Lung microvascular endothelial cell (primary cell): ENCODE measurements at places on chromosomes 3 and 15. TPM values are rescaled to one million over a fixed set of nuclear protein-coding genes. Genes with fewer than 3 reads are reported as not detected.

The BLM gene
- 1.6 and 3.3 TPM in 2 replicates for total RNA-seq

The DBR1 gene
- 10.5 and 14.5 TPM in 2 replicates for total RNA-seq

The CEMIP gene
- total RNA-seq: under 0.01 and 0.22 TPM in 2 replicates

The SOX2 gene
- total RNA-seq: under 0.01 TPM in 1 of 2 replicates, not detected in the other

The CLCN2 gene
- total RNA-seq: 1.5 and 1.8 TPM in 2 replicates

The HCN4 gene
- not detected in 2 replicates for total RNA-seq

The P2RY12 gene
- total RNA-seq: not detected in 2 replicates

The ACTRT3 gene
- total RNA-seq: 0.99 and 2.0 TPM in 2 replicates

The KBTBD13 gene
- not detected in 2 replicates for total RNA-seq

The FBN1 gene
- total RNA-seq: 69.0 and 97.0 TPM in 2 replicates

The SCG5 gene
- 0.20 and 0.44 TPM in 2 replicates for total RNA-seq

The PLSCR5 gene
- not detected in 2 replicates for total RNA-seq

The GNAT1 gene
- not detected in 2 replicates for total RNA-seq

The RAB43 gene
- 49.0 and 90.9 TPM in 2 replicates for total RNA-seq

The MYNN gene
- total RNA-seq: 15.0 and 20.0 TPM in 2 replicates

The GOLGA8J gene
- not detected in 2 replicates for total RNA-seq

The ZNF860 gene
- total RNA-seq: 0.40 and 1.1 TPM in 2 replicates

The LSMEM2 gene
- total RNA-seq: not detected in 2 replicates

The SYNPR gene
- not detected in 2 replicates for total RNA-seq

The DPPA2 gene
- total RNA-seq: not detected in 2 replicates

The LOXL1 gene
- total RNA-seq: 0.20 and 1.1 TPM in 2 replicates

The RFT1 gene
- 9.4 and 11.3 TPM in 2 replicates for total RNA-seq

The USP13 gene
- total RNA-seq: 14.8 and 37.5 TPM in 2 replicates

The PLAAT1 gene
- 0.20 and 0.44 TPM in 2 replicates for total RNA-seq

The GLDN gene
- total RNA-seq: not detected in 2 replicates

The AMOTL2 gene
- total RNA-seq: 45.8 and 98.2 TPM in 2 replicates

The ELL3 gene
- total RNA-seq: 1.5 and 1.8 TPM in 2 replicates

The IMPG2 gene
- total RNA-seq: 0.44 and 0.99 TPM in 2 replicates

The ADAMTSL3 gene
- total RNA-seq: 12.0 and 12.5 TPM in 2 replicates

The SLC35G2 gene
- 14.6 and 24.2 TPM in 2 replicates for total RNA-seq

The CPLX3 gene
- not detected in 2 replicates for total RNA-seq

The CCDC51 gene
- 8.9 and 10.1 TPM in 2 replicates for total RNA-seq

The CELSR3 gene
- 0.20 and 0.22 TPM in 2 replicates for total RNA-seq

The TTC23 gene
- 15.3 and 17.1 TPM in 2 replicates for total RNA-seq

The SUSD5 gene
- under 0.01 and 0.87 TPM in 2 replicates for total RNA-seq

The CDHR4 gene
- not detected in 2 replicates for total RNA-seq

The SCG3 gene
- total RNA-seq: under 0.01 and 0.22 TPM in 2 replicates
